ENCODE measurements at places on chromosomes 2 and 18.

- DNase-seq, result no peak
These were observed 14.5 kb upstream of the ASPRV1 start for GRCh38 chr2:69975853-69976462.

DNA sequence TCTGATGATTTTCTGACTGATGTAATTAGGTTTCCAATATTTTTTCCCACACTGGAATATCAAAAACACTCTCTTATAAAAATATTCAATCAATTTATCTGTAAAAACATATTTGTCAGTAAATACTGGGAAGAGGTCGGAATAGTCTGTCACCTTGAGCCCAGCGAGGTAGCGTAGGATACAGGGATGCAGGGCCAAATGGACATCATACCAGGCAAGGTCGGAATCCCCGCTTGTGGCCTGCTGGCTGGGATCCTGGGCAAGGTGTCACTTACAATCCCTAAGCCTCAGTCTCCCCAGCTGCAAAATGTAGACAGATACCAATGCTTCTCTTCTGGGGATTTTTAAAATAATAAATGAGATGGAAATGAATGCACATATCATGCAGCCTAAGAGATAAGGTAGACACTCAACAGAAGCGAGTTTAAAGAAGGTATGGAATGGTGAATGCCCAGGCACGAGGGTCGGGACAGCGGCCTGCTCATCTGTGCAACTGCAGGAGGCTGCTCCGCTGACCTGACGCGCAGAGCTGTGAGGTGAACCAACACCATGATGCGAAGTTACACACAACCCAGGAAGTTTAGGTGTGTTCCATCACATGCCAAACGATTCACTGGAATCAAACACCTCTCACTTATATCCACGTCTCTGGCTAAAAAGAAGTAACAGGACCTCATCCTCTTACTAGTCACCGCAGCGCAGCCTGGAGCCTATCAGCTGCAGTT lies 98.2 kb downstream of the EIPR1 start:
- no peak for DNase-seq

GRCh38 chr2:234147335-234147861 lies 96.9 kb downstream of the SPP2 start:
- no peak for DNase-seq

DNA sequence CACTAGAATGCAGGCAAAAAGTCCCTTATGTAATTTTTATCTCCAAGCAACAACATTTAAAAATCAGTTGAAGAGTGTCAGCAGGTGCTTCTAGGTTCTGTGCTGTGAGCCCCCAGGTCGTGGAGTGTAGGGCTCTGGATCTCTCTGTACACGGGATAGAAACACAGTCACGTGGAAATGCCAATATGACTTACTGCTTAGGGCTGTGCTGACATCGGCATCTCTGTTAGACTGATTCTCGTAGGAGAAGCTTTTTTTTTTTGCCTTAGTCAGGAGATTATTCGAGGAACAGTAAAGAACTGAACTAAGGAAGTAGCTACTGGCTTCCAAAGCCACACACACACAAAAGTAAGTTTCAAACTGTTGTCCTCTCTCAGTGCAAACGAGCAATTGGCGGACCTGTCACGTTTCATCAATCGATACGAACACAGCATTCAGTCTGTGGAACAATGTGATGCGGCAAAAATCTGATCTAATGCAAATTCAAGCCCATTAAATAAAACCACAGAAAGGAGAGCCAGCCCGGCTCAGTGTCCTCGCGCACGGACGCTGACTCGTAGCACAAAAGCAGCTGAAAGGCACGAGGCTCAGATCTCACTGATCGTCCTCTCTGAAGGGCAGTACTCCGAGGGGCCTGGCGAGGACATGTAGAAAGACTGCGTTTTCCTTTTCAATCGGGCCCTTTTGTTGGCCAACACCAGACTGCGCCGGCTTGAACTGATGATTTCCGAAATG lies 41.5 kb downstream of the PRELID3A start:
- DNase-seq, result no peak

DNA sequence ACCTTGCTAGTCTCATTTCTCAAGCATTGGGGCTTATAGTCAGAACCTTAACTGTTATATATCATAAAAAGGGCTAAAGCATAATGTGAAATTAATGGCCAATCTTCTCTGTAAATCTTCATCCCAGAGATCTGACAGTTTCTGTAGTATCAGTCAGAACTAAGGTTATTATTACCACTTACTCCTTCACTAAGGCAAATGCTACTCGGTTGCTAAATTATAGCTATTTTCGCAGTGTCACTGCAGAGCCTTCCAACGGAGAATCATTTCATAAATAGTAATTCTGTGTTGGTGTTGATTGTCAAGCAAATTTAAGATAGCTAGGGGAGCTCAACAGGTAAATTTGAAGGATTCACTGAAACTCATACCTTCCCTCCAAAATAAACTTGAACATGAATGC lies 258.0 kb downstream of the METTL4 start:
- no peak for DNase-seq

DNA sequence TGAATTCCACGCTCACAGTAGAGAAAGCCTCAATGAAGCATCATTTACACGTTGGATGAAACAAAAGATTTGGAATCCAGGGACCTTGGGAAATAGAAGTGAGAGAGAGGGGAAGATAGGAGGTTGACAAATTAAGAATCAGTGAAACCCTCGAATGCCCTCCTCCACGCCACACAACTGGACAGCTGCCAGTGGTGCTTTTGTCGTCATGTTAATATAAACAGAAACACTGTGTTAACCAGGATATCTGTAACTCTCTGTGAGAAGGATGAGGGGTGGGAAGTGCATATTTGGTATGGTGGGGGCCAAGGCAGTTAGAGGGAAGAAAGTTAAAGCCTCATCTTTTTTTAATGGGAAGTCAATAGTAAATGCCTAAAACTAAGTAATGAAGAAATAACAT lies 108.7 kb downstream of the GFPT1 start:
- DNase-seq, result no peak

DNA sequence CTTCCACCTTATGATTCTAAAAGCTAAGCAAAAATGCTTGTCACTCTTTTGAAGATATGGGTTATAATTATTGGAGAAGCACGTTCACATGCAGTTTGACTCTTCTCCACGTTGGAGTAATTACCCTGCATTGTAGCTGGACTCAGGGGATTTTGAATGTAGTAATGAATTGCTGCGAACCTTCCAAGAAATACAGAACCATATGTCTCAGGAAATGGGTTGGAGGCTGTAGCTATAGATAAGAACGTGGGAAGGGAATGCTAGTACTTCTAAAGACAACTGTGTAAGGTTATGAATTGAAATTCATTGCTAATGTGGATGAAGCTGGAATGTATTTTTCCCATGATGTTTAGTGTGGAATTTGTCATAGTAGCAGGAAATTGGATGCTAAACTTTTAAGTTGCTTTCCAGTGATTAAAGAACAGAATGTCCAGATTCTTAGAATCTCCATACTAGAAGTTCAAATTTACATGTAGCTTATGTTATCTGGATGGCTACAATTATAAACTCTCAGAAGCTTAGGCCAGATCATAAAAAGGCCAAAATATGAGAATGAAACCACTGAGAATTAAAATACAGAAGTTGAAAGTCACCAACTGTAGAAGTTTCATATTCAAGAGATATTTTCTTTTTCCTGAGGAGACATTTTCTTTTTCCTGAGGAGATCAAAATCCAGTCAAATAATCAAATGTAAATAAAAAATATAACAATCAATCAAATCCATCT lies 27.3 kb upstream of the SPOPL start:
- no peak for DNase-seq

DNA sequence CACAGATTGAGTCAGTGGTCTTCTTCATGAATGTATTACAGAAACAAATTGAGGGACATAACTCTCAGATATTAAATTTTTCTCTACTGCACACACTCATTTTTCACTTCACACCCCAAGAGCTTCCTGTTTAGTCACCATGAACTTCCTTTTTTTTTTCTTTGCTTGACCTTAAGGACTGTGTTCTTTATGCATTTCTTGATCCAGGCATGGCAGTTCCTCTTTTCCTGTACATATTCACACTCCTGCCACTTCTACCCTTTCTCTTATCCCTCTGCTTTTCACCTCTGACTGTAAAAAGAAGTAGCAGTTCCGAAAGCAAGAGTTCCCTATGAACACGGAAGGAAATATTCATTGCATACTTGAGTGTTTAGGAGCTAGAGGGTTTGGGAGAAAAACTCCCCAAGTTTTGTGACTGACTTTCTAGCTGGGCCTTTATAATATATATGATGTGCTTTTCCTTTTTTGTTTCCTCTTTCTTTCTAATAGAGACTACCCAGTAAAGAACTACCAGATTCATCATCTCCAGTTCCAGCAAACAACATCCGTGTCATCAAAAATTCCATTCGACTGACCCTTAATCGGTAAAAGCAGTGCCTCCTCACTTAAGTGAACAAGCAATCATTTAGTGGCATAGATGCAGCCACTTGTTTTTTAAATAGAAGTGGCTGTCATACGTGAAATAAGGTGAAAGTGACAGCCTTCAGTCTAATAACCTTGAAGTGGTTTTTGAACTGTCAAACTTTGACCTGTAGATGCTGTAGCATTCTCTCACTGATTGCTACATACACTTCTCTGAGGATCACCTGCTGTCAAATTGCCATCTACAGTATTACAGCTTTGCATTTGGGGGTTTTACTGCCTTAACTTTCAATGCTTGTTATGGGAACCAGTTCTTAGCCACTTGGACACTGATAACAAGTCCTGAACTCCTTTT lies 40.8 kb downstream of the PAPOLG start:
- peak; percentile 97 for DNase-seq

GRCh38 chr2:37871456-37872191 lies 53.5 kb upstream of the RMDN2 start:
- DNase-seq, result no peak

DNA sequence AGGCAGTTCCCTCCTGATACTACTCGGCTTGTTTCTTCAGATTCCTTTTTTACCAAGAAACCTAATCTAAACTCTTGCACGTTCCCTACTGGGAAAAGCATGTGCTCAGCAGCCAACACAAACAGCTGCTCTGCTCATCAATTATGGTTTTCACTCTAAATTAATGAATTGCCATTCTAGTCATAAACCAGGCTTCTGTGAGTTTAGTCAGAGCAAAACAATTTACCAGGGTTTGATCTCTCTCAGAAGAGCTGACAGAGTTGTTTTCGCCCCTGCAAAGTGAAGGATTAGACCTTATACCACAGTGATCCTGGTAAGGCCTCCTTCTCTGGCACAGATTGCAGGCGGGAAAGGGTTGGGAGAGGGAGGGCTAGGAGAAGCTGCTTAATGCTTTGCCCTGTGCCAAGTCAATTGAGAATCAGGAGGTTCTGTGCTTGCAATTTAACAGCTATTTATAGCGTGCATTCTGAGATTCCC lies 57.2 kb downstream of the REEP1 start:
- DNase-seq, result no peak

Data from AML-193 (cell line).